ENCODE measurements at places on chromosomes 13 and 19. TPM values are rescaled to one million over a fixed set of nuclear protein-coding genes. Genes with fewer than 3 reads are reported as not detected.

Gene ZNF728
- 9.0 TPM for polyA plus RNA-seq

Gene NTF4
- polyA plus RNA-seq: 0.49 TPM

Gene COL4A1
- 43.0 TPM for polyA plus RNA-seq

Gene LGALS7
- 4.4 TPM for polyA plus RNA-seq
